ENCODE measurements at places on chromosomes 6 and 20. TPM values are rescaled to one million over a fixed set of nuclear protein-coding genes. Genes with fewer than 3 reads are reported as not detected.

Gene CALHM4
- not detected for total RNA-seq

Gene NOP56
- 83.5 TPM for total RNA-seq

Gene RBPJL
- total RNA-seq, result not detected

Gene B3GAT2
- 17.2 TPM for total RNA-seq

Gene GABRR1
- total RNA-seq, result 0.09 TPM

Gene ADGRB3
- total RNA-seq, result 237 TPM

DNA sequence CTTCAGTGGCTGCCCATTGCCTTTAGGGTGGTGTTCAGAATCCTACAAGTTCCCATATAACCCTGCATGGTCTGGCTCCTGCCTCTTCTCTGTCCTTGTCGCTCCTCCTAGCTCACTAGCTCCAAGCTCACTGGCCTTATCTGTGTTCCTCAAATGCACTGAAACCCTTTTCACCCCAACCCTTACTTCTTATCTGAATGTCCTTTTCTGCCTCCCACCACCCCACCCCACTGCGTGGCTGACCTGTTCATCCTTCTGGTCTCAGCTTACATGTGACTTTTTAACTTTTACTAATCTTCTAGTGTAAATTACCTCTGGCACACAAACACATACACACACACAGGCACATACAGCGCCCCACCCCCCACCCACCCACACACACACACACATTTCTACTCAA lies 41.0 kb upstream of the GLP1R start:
- no peak for DNase-seq

- no peak for DNase-seq
Measured at GRCh38 chr6:56403745-56404144, 156.4 kb upstream of the COL21A1 start.

- DNase-seq, result no peak
Measured at GRCh38 chr6:2733324-2733723, 17.4 kb downstream of the MYLK4 start.

DNA sequence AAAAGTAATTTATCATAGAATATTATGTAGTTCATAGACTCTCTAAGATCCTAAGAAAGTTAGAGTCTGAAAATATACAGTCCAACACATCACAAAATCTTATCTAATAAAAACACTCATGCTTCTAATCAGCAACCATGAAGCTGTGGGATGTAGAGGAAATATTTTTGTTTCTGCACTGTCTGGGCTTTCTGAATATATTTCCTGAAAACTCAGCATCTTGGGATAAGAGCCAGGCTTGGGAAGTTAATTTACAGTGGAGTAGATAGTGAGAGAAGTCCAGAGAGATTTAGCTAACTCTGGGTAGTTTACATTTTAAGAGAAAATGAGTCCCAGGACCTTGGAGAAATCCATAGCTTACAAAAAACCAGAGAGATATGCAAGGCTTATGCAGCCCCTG lies 150.4 kb upstream of the BMP5 start:
- no peak for DNase-seq

GRCh38 chr20:64216036-64216435 lies 39.5 kb upstream of the PCMTD2 start:
- DNase-seq, result peak; percentile 86
